ENCODE measurements at places on chromosomes 16 and 17.

DNA sequence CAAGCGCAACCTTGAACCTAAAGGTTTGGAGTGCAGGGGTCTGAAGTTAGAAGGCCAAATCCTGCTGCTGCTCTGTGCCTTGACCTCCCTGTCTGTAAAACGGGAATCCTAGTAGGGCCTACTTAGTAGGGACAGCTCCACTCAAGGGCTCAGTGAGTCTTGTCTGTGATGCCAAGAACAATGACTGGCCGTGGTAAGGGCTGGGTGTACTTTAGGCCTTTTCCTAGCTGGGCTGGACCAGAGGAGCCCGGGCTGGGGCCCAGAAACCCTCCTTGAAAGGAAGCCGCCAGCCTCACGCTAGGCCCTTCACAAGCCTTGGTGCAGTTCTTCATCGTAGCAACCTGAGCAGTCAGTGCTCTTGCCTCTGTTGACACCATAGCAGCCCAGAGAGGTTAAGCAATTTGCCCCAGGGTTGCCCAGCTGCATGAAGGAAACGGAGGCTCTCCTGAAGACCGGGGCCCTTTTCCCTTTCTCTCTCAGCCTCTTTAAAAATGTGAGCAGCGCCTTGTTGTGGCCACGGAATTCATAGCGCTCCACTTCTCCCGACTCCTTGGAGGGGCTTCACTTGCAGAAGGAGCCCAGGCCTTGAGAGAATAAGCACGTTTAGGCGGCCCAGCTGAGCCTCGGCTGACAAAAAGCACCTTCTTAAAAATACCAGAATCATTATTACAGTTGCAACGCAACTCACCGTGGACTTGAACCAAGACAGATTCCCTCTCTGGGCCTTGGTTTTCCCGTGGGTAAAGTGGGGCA is 4.4 kb downstream of the NECAB2 start:
- DNase-seq, result no peak

GRCh38 chr16:27973678-27974077 is 89.8 kb downstream of the GSG1L start:
- DNase-seq, result no peak

GRCh38 chr17:64245218-64246145 is 17.6 kb downstream of the TEX2 start:
- peak; percentile 81 for DNase-seq

GRCh38 chr17:2214047-2214928 is 89.3 kb downstream of the SMG6 start:
- peak; percentile 85 for DNase-seq

GRCh38 chr16:20675488-20676267 is 21.8 kb downstream of the ACSM1 start:
- no peak for DNase-seq

DNA sequence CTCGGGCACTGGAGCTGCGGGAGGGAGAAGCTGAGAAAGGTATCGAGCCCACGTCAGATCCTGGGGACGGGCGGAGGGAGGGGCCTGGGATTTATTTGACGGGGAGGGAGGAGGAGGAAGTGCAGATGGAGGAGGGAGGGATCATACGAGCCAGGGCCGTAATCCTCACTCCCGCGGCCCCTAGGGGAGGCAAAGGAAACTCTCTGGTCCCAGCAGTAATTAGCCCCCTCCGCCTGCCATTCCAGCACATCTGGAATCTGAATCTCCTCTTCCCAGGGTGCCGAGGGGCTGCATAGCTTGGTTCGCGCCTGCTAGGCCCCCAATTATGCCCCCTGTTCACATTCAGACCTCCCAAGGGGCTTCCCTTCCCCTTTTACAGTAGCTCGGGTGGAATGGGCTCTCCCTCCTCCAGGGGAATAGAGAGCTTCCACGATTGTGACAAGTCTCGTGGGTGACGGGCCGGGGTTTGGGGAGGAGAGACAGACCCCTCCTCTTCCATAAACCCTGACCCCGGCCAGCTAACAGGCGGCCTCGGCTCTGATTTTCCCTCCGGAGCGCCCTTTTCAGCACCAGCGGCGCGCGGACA is at the start of gene SEZ6L2:
Gene SEZ6L2, minus strand, starts transcription at position 35 of the 586 bp plus-strand sequence. CDS start 531 bp downstream, outside the sequence.
- peak; percentile 95 for DNase-seq

All from EL (cell line).